Sigmoid colon (tissue), 7 donors: ENCODE measurements at places on chromosomes 3 and 15. TPM values are rescaled to one million over a fixed set of nuclear protein-coding genes. Genes with fewer than 3 reads are reported as not detected.

DNA sequence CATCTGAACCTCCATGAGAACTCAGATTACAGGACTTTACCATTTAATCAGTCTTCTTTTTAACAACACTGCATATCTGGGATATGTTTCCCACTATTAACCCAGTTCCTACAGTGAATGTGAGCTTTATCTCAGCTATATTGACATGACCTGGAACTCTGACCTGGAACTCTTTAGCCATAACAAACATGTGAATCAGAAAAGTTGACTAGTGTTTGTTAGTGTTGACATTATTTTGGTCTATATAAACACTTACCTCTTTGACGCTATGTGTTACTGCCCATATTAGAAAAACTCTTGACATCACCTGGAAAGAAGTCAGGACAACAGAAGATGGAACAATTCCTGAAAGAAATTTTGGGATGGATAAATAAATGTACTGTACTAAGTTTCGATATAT is 56.7 kb downstream of the HACD2 start:
- DNase-seq, result no peak

- DNase-seq, result no peak
Observed at GRCh38 chr3:156694536-156694935, 20.1 kb downstream of the TIPARP start.

DNA sequence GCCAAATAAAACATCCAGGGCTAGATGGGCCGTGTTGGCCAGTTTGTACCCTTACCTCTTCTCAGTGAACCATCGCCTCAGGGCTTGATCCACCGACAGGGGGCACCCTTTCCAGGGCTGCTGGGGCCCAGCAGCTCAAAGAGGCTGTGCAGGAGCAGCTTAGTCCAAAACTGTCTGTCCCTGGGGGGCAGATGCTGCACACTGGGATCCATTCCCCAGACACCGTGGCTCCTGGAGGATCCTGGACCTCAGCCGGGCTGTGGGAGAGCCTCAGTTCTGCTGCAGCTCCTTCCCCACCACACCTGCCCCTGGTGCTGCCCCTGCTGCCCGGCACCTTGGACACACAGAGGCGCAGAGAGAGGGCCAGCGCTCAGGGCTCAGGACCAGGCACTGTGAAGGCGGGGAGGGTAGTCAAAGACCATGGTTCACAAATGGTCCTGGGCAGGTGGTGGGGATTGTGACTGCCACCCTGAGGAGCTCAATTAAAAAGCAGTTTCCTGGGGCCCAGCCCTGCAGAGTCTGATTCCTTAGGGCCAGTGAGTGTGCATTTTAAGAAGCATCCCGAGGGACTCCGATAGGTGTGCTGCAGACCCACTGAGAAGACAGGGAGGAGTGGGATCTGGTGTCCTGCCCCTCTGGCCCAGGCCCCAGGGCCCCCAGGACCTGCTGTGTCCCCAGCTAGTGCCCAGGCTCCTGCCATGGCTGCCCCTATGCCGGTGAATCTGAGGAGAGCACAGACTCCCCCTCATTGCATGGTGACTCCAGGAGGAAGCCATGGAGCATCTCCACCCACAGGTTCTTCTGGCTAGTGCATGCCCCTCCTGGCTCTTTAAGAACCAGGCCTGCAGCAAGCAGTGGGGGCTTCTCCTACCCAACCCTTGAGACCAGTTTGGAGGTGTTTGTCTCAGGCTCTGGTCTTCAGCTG is 86.5 kb upstream of the PRR20G start:
- no peak for DNase-seq

GRCh38 chr3:63970631-63971475 is 52.4 kb downstream of the PSMD6 start:
- no peak for DNase-seq

The NCKIPSD gene
- total RNA-seq, result 22.1 TPM

The CD80 gene
- total RNA-seq, result 0.27 TPM

The RNU5B-1 gene
- not detected for total RNA-seq

GRCh38 chr15:68730471-68730919 is 90.2 kb downstream of the ANP32A start:
- peak; percentile 65 for DNase-seq

DNA sequence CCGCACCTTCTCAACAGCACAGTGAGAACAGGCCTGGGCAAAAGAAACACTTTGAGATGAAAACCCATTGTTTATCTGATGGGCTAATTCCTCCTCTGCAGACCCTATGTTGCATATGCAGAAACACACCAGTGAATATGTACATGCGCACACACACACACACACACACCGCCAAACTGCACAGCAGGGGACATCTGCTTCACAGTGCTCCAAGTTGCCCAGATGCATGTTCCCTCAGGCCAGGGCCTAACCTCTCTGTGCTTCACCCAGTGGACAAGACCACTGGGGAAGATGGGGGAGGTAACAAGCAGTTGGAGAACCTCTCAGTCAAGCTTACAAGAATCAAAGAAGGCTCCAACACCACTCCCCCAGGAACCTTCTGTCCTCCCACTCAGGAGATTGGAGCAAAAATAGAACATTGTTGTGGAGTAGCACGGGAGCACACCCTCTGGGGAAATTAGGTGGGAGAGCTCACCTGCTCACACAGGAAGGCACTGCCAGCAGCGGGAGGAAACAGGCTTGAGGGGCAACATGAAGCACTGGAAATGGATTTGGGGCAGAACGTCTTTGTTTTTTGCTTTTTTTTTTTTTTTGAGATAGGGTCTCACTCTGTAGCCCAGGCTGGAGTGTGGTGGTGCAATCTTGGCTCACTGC is 13.0 kb downstream of the HCN4 start:
- no peak for DNase-seq

DNA sequence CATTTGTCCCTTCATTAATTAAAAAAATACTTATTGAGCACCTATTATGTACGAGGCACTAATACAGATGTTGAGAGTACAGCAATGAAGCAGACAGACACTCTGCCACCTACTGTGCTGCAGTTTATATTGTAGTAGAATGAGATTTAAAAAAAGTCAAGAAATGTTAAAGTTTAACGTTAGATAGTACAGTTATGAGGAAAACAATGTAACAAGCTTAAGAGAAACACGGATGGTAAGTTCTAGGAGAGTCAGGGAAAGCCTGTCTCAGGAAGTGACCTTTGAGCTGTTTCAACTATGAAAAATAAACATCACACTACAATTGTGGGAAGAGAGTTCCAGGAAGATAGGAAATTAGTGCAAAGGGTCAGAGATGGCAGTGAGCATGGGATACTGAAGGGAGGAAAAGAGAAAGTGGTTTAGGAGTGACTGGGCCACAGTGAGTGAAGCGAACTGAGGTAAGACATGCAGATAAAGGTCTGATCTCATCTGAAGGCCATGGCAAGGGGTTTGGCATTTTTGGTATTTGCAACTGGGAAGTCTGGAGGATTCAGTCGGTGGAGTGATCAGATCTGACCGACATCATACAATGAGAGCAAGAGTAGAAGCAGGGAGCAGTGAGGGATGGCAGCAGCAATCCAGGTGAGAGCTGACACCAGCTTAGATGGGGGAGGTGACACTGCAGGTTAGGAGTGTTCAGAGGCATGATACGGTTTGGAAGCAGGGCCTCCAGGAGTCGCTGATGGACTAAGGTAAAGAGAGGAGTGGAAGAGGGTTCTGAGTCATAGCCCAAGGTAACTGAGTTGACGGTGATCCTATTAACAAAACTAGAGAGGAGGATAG is 28.5 kb downstream of the PLSCR4 start:
- DNase-seq, result no peak

DNA sequence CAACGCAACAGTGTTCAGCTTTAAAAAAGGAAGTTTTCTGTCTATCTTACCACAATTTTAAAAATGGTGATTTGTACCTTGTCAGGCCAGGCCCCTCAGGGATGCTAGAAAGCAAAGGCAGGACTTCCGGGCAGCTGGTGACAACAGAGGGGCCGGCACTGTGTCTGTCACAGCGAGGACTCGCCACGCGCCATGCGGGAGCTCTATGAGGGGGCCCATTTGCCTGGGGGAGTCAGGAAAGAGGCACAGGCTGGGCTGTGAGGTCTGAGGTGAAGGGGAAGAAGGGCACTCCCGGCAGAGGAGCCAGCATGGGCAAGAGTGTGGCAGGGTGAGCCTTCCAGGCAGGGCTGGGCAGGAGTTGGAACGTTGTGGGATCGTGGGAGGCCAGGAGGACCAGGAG is 7.0 kb downstream of the IQSEC1 start:
- no peak for DNase-seq

The TTLL13 gene
- total RNA-seq, result not detected

- DNase-seq, result peak; percentile 68
Observed at GRCh38 chr15:48510976-48511375, 134.5 kb downstream of the FBN1 start.

- no peak for DNase-seq
Observed at GRCh38 chr3:102394517-102394916, 40.3 kb upstream of the ZPLD1 start.

The GOLGA8T gene
- not detected for total RNA-seq

The REC114 gene
- not detected for total RNA-seq

DNA sequence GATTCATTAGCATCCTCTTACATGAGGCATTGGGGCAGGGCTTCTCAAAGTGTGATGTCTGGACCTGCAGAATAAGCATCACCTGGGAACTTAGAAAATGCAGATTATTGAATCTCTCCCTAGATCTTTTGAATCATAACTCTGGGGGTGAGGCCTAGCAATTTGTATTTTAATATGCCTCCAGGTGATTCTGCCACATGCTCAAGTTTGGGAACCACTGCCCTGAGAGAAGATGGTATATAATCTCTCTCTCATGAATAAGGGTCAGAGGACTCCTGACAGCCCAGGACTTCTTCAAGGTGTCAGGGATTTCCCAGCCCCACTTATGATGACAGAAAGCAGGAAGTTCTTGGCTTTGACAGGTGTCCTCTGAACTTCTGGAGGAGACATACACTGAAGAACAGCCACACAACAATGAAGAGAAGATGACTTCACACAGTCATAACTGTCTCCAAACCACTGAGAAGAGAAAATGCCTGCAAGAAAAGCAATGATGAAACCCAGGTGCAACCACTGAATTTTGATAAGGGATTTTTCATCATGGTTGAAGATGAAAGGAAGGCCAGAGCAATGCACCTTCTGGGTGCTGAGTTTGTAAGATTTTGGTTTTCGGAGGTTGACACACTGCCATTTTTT is 211.9 kb upstream of the MRPL3 start:
- no peak for DNase-seq

DNA sequence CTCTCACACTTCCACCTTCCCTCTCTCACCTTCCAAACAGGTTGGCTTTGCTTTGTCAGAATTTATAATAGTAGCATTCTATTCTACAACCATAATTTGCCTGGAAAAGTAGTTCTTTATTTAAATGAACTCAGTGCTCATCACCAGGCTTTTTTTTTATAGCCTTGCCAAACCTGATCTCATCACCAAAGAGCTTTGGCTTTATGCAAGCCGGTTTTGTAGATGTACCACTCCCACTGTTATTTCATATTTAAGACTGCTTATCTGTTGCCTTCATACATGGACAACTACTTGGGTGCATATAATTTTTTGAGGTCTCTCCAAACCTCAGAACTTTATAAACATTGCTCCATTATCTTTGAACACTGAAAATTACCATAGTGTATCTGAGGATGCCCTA is 246.1 kb upstream of the PPP2R3A start:
- no peak for DNase-seq

GRCh38 chr3:4988983-4989834 is 10.0 kb downstream of the BHLHE40 start:
- DNase-seq, result peak; percentile 82

- no peak for DNase-seq
Observed at GRCh38 chr15:71707230-71708050, 102.9 kb upstream of the NR2E3 start.

- DNase-seq, result no peak
Observed at GRCh38 chr3:142940000-142940399, 23.5 kb downstream of the PAQR9 start.

DNA sequence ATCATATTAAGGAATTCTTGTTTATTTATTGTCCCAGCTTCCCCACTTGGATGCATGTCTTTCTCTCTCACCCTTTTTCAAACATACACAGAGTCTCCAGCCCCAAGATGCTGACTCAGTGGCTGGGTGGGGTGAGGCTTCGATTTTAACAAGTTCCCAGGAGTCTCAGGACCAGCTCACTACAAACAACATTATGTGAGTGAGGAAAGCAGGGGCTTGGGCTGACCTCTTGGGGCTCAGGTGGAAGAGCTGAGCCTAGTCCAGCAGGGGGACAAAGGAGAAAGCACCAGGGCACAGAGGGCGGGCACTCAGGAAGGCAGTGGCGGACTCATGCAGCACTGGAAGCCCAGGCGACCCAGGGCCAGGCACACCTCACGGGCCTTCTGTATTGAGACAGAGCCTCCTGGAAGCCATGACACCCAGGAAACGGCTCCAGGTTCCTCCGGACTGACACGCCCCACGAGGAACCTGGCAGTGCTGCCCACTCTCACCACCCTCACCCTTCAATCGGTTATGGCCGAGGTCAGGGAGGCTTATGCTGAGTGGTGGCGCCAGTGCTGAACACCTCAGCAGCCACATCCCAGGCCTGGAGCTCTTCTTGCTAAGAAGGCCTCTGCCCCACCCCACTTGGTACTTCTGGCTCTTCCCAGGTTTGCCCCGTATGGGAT is 97.4 kb downstream of the LRIG1 start:
- DNase-seq, result peak; percentile 66

DNA sequence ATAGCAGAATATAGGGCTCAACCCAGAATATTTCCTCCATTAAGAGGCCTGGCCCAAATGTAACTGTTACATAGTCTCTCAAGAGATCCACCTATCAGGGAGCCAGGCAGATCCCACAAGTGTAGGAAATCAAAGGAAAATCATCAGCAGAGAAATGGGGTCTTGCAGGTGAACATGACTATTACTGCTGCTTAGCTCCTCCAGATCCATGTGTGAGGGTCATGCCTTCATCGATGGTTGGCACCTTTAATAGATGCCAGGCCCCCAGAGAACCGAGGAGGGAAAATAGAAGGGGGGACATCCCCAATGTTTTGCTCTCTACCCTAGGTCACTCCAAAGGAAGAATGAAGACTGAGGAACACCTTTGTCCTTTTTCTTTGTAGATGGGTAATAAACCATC is 1029.9 kb upstream of the CADM2 start:
- no peak for DNase-seq

The PLD1 gene
- 8.6 TPM for total RNA-seq

DNA sequence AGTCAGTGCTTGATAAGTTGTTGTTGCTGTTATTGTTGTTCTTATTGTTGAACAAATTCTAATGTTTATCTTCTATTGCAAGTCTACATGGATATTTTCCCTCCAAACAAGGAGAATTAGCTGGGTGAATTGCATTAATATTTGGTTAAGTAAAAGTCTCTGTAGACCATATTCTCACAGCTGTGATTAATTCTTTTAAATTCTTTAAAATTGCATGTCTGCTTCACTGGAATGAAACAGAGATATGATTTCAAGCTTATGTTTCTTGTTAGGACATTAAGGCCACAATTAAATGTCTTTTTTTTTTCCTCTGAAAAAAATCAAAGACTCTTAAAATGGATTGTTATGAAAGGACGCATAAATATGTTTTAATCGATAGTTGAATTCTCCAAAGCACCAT is 153.4 kb downstream of the EBLN2 start:
- no peak for DNase-seq

DNA sequence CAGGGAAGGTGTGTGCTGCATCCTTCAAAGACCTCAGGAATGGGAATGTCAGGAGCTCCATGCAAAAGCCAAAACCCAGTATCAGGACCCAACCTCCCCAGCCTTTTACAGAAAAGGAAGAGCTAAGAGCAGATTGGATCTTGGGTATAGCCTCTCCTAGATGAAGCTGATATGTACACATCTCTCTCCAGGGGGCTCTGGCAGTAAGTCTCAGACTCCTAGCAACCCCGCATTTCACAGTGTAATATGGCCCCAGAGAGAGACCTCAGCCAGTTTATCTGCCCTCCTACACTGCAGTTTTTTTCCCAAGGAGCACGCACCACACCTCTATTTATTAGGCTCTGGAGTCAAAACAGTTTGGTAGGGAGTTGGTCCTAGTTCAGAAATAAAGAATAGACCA is 88.2 kb downstream of the RBPMS2 start:
- DNase-seq, result no peak

GRCh38 chr3:24657870-24658510 is 163.3 kb upstream of the THRB start:
- DNase-seq, result no peak
